Activated T-cell treated with anti-CD3 and anti-CD28 coated beads for 48 hours (primary cell): ENCODE measurements at places on chromosomes 11 and 22.

DNA sequence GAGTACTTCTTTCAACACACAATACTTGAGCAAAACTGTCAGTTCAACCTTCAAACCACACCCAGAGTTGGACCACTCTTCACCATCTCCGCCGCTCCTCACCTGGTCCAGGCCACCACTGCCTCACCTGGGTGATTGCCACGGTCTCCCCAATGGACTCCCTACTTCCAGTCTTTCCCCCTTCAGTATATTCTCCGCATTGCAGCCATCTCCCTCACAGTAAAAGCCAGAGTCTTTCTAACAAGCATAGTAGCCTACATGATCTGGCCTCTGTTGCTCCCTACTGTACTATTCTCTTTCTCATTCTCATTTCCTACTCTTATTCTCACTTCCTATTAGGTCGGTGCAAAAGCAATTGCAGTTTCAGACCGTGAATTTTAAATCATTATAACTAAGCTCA lies 28.5 kb downstream of the AASDHPPT start:
- no peak for DNase-seq

- no peak for DNase-seq
Measured at GRCh38 chr11:29320196-29320595, 696.6 kb downstream of the KCNA4 start.

GRCh38 chr11:64007160-64007628 lies 21.0 kb downstream of the OTUB1 start:
- no peak for DNase-seq

- DNase-seq = no peak
Measured at GRCh38 chr22:49933236-49934159, 15.1 kb downstream of the CRELD2 start.

DNA sequence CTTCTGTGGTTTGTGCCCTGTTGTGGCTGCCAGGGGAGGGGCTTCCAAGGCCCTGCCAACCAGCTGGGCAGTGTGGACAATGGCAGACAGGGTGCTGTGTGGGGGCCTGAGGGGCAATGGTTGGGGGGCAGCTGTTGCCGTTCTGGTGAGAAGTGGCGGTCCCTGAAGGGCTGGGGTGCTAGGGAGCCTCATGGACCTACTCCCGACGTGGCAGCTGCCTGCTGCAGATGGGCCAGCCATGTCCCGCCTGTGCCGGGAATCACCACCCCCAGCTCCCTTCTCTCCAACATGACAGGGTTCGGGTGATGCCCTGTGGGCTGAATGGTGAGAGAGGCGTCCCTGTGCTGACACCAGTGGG lies 74.2 kb downstream of the KCNQ1 start:
- no peak for DNase-seq

DNA sequence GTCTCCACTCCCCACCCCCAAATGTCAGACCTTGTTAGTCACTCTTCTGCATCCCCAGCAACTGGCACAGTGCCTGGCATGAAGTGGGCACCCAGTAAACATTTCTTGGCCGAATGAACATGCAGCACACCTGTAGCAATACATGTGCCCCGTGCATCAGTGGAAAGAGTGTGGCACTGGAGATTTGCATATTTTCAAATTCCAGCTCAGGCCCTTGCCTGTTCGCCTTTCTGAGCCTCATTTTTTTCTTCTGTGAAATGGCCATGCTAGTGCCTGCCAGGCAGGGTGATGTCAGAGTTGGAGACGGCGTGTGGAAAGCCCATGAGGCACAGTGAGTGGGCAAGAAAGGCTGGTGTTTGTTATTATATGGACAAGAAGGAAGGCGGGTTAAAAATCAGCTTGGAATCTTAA lies 38.7 kb downstream of the CD82 start:
- no peak for DNase-seq

DNA sequence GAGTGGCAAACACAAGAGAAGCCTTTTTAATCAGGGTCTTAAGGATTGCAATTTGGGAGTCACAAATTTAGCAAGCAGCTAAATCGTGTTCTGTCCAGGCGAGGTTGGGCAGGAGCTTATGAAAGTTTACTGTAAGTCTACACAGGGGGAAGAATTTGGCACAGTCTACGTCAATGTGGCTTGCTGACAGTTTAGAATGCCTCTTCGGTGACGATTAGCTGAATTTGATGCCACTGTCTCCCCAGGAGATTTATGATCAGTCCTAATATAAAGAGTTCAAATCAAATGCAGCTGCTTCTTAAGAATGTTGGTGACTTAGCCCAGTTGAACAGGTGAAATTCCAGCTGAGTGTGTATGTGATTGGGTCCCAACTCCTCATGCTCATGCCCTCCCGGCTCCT lies 114.1 kb upstream of the CLPB start:
- no peak for DNase-seq
